ENCODE measurements at places on chromosomes 6 and 20.

GRCh38 chr6:139337830-139338229, 36.6 kb downstream of the CITED2 start:
- no peak for DNase-seq

- DNase-seq, result no peak
Measured at GRCh38 chr20:50874758-50875665, 56.2 kb downstream of the ADNP start.

- no peak for DNase-seq
Measured at GRCh38 chr6:170358496-170358895, 51.9 kb downstream of the FAM120B start.

DNA sequence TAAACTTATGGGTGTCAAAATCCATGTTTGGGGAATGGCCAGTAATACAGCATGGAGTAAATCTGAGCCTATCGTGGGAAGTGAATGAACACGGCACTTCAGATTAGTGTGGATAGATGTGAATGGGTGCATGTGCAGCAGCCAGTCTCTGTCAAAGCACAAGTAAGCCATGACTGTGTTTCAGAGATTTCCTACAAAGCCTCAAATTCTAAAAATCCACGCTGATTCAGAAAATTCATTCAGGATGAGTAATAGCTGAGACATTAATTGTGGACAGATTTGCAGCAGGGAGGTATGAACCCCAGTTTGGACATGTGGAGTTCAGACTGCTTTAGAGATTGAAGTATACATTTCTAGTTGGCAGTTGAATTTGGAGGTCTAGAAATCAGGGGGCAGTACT, 115.1 kb downstream of the QKI start:
- DNase-seq, result no peak

- DNase-seq, result no peak
Measured at GRCh38 chr6:107871976-107872375, 47.9 kb upstream of the SCML4 start.

GRCh38 chr6:85081102-85081501, 316.7 kb upstream of the TBX18 start:
- no peak for DNase-seq

GRCh38 chr20:17747431-17747846, 47.7 kb downstream of the BANF2 start:
- no peak for DNase-seq

GRCh38 chr20:11170025-11170424, 496.2 kb upstream of the JAG1 start:
- no peak for DNase-seq

DNA sequence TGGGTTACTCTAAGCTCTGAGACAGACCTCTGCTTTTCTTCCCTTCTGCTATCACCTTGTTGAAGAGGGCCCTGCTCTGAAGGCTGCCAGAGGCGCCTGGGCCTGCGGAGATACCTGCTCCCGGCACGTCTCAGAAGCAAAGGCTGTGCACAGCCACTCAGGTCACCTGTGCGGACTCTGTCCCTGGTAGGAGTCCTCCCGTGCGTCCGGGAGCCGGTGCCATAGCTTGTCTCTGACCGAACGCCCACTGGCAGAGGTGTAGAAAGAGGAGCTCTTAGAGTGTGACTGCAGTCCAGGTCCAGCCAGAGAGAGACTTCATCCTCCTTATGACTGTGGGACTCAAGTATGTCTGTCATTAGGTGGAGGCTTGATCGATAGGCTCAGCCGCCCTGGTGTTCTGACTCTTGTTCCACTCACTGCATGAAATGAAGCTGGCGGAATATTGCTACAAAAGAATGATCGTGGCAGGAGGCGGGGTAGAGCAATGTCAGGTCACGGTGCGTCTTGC, 51.0 kb upstream of the UNC93A start:
- no peak for DNase-seq

- no peak for DNase-seq
Measured at GRCh38 chr20:62378215-62378614, 8.7 kb upstream of the RPS21 start.

- no peak for DNase-seq
Measured at GRCh38 chr6:35400901-35401311, 51.2 kb upstream of the FANCE start.

DNA sequence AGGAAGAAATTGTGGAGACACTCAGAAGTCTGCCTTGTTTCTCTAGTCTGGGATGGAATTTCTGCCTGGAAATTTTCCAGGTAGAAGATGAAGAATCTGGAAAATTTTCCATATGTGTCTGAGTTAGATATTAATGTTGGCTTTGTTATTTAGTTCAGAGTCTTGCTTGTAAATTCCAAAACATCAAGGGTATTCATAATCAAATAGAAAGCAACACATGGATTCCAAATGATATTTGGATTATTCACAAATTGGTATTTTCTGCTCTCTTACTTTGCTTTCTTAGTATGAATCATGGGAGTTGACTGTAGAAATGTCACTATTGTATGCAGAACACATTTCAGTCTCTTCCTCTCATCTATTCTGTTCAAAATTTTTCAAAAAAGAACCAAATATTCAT, 116.0 kb downstream of the GRIK2 start:
- DNase-seq, result no peak

GRCh38 chr6:8803181-8803760, 367.9 kb upstream of the SLC35B3 start:
- DNase-seq, result no peak

GRCh38 chr20:48541581-48542071, 286.2 kb downstream of the PREX1 start:
- no peak for DNase-seq

DNA sequence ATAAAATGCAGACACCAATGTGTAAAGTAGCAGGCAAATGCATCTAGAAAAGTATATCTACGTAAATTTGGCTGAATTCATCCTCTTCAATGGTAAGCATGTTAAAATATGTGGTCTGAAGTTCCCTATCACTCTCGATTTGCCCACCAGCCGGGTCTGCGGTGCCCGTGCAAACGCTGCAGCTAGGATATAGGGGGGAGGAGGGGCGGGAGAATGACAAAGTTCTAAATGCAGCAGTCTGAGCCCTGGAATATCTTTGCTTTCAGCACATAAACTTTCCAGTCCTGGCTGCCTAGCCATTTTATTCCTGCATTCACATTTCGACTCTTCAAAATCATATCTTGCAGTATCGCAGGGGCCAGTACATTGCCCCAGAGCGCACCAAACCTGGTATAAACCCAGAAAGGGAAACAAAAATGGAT, 708 bp downstream of the NRN1 start:
- DNase-seq, result no peak

DNA sequence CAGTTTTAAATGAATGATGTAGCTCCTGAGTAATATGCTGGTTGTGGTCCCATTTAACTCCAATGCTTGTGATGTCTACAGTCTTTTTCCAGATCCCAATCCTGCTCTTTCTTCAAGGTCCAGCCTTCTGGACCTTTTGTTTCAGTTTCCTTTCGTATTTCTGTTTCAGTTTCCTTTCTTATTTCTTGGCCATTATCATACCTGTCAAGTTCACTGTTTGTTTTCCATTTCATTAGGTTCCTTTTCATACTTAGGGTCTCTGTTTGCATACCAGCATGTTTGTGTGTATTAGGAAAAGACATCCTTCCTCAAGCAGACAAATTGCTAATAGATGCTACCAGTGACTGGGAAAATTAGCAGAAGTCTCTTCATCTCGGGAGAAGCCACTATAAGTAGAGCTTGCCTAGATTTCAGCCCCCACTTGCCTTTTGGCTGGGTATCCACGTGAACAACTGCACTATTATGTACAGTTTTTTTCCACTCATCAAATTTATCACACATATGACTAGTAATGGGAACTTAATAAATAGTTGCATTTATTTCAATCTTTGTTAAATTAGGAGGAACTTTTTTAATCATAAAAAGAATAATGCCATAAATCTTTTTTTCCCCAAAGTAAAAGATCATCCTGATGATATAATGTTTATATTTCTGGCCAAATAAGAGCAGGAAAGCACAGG, 583.4 kb downstream of the BCKDHB start:
- DNase-seq, result no peak

DNA sequence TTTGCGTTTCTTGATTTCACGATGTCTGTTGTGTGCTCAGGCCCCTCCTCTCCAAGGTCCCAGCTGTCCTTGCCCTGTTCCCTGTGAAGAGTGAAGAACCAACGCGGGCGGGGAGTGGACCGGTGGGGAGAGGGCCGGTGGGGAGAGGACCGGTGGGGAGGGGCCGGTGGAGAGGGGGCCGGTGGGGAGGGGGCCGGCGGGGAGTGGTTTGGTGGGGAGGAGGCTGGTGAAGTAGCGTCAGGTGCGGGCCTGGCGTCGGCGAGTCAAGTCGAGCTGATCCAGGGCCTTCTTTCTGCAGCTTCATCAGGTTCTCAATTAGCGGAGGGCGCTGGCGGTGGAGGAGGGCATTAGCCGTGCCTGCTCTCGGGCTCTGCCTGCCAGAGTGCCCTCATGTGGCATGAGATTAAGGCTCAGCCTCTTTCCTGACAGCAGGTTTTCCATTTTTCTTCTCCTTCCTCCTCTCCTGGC, 21.2 kb upstream of the BHLHE23 start:
- DNase-seq, result no peak

GRCh38 chr6:42255050-42255449, 37.4 kb upstream of the MRPS10 start:
- no peak for DNase-seq

Data from cortex of kidney (tissue), 1 donor.